ENCODE measurements at places on chromosomes 2 and 18.

- no peak for DNase-seq
Observed at GRCh38 chr18:69365658-69366057, 35.0 kb upstream of the DOK6 start.

DNA sequence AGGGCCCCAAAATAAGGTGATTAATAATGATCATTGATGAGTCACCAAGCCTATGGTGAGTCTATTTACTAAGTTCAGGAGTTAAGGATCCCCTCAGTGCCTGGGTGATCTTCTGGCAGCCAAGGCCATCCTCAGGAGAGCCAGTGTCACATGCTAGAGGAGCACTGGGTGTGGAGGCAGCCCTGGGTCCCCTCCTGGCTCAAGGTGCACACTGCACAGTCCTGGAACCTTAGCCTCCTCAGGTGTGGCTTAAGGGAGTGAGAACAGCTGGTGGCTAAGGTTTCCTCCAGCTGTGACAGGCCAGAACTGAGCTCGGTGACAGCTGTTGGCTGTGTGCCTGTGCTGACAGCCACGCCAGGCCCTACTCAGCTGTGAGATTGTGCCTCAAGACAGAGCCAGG lies 52.1 kb upstream of the ACAA2 start:
- no peak for DNase-seq

GRCh38 chr2:207683879-207684627 lies 27.4 kb upstream of the CCNYL1 start:
- DNase-seq = no peak

DNA sequence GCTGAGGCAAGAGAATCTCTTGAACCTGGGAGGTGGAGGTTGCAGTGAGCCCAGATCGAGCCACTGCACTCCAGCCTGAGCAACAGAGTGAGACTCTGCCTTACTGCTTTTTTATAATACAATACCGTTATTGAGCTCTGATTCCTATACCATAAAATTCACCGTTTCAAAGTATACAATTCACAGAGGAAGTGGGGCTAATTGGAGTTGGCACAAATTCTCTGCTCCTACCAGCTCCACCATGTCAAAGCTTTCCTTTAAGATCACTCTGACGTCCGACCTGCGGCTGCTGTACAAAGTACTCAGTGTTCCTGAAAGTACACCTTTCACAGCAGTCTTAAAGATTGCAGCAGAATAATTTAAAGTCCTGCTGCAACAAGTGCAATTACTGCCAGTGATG lies 29.6 kb upstream of the CYBRD1 start:
- DNase-seq = no peak

GRCh38 chr18:79774111-79774510 lies 23.6 kb upstream of the KCNG2 start:
- no peak for DNase-seq

Measured in left kidney (tissue), 8 donors.